Stimulated activated CD8-positive, alpha-beta memory T cell treated with anti-CD3 and anti-CD28 coated beads, Interleukin-2, amount 100 ng/mL, for 1 hour (primary cell): ENCODE measurements at places on chromosomes 16 and 17.

DNA sequence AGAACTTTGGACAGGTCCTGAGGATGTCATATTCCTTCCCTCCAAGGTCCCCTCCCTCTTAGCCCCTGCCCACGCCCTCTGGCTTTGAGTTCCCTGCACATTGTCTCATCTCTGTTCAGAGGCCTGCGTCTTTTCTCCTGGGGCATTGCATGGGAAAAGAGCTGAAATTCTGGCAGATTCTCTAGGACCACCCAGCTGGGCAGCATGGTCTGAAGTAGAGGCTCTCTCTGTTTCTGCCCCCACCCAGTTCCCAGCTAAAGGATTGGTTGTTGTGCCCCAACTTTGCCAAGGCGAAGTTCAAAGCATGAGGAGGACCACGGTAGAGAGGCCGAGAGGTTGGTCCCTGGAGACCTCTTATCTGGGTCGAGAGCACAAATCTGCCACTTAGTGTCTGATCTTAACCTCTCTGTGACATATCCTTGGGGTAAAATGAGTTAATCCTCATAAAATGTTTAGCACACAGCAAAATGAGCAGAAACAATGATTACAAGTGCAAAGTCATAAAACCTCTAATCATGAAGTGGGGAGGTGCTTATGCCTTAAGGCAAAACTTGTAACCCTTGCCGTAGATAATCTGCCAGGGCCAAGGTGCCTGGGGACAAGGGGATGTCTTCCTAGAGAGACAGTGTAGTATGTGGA lies 2.4 kb downstream of the ABAT start:
- DNase-seq: no peak

DNA sequence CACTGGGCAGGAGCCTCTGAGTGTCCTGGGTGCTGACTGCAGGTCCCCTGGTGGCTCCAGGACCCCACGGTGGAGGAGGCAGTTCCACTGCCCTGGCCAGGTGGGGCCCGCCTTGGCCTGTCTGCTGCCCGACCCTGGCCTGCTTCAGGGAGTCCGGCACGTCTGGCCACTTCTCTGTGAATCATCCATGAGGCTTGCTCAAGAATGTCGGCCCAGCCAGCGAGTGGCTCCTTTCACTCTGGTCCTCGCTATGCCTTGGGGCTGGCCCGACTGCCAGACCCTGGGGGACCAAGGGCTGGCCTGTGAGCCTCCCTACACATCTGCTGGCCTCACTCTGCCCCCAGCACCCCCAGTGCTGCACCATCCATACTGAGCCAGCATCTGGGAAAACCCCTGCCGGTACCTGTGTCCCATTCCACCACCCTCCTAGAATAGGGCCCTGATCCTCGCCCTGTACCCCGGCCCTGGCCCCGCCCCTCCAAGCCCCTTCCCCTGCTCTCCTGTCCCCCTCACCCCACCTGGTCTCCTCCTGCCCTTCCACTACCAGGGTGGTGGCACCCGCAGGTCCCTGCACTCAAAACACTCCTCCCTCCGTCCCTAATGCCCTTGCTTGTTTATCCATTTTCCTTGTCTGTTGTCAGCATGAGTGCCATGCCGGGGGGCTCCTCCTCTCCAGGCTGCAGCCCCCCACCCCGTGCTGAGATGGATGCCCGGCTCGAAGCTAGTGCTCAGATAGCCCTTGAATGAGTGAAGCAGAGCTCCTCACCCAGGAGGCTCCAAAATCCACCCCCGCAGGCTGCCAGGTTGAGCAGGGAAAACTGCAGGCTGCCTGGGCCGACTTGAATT lies 35.5 kb downstream of the ADCY7 start:
- no peak for DNase-seq

DNA sequence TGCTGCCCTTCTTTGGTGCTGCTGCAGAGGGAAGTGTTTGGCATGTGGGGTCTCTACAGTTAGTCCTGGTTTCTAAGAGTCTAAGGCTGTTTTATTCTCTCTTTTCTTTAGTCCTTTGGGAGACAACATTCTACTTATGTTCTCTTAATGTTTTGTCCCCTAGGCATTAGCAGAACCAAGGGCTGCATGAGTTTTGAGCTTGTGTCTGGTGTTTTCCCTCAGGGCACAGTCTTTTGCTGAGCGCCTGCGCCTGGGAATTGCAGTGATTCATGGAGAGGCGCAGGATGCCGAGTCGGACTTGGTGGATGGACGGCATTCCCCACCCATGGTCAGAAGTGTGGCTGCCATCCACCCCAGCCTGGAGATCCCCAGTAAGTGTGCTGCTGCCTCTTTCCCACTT lies 41.1 kb upstream of the SLC5A10 start:
- DNase-seq: no peak

GRCh38 chr17:65324611-65325342 lies 187.6 kb downstream of the RGS9 start:
- no peak for DNase-seq

DNA sequence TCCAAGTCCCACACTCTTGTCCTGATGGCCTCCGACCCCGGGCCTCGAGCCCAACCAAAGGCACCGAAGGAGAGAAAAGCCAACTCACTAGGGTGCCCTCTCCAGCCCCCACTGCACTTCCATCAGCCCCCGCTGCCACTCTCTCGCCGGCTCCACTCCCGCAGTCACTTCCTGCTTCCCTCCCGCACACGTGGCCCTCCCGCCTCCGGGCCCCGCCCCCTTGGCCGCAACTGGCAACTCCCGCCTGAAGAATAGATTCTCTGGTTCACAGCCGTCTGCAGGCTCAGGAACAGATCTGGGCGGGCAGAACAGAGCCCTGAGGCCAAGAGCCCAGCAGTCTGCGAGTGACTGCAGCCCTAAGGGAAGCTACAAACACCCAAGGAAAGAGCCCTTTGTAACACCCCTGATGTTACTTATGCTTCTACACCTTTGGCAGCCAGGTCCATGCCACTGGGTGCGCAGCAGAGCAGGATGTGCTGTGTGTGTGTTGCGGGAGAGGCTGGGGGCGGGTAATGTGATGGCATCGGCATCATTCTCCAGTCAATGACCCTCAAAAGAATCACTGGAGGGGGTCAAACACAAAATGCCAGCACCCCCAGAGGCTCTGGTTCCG lies at the start of gene SLC39A11:
Gene SLC39A11 (minus strand): TSS at position 166 of the 613 bp plus-strand sequence. CDS start 3,924 bp downstream, outside the sequence.
- peak; percentile 67 for DNase-seq

GRCh38 chr17:50055055-50055425 lies 870 bp upstream of the ITGA3 start:
- DNase-seq: no peak

DNA sequence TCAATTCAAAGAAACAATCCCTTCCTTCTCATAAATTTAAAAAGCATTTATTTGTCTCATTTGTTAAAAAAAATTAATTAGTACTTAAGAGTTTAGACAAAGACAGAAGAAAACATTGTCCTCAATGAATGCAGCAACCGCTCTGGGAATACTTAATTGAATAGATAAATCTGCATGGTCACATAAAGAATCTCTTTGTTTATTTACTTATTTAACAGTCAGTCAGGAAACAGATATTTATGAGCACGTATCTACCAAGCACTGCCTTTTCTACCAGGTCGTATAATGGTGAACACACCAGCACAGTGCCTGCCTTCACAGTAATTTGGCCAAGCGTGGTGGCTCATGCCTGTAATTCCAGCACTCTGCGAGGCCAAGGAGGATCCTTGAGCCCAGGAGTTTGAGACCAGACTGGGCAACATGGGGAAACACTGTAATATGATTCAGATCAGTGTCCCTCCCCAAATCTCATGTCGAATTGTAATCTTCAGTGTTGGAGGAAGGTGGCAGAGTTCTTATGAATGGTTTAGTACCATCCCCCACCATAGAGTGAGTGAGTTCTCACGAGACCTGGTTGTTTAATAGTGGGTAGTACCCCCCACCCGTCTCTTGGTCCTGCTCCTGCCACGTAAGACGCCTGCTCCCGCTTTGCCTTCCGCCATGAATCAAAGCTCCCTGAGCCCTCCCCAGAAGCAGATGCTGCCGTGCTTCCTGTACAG lies 8.1 kb downstream of the WIPI1 start:
- no peak for DNase-seq

DNA sequence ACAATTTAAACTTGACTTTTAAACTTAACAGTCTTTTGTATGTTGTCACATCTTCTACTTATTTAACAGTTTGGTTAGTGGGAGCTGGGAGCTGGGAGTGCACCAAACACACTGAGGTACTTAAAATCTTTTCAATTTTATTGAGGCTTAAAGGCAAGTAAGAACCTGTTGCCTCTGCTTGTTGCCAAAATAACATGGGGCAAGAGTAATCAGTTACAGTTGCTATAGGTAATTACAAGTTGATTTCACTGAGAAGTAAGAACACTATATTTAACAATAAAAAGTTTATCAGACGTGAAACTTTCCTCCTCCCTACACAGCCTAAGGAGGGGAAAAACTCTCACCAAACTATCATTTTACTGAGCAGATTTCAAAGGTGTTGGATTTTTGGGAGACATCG lies 135.2 kb downstream of the FTO start:
- no peak for DNase-seq

DNA sequence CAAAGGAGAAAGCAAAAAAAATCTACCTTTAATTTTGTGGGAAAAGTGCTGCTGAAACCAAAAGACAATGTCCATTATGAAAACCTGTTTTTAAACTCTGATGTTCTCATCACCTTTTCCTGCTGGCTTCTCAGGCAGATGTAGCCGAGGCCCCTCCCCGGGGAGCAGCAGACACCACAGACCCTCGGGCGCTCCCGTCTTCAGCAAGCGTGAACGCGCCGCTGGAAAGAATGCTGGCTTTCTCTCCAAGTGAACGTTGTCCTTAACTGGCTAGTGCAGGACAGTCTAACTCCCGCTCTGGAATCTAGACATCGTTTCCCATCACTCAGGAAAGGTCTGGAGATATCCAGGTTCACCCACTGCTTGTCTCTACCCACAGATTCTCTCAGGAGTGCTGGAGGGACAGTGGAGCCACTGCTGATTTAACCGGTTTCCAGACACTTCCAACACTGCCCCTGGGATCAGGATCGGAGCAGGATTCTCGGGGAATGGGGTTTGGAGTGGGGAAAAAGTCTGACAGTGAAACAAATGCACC lies 211.2 kb downstream of the RBFOX3 start:
- no peak for DNase-seq

DNA sequence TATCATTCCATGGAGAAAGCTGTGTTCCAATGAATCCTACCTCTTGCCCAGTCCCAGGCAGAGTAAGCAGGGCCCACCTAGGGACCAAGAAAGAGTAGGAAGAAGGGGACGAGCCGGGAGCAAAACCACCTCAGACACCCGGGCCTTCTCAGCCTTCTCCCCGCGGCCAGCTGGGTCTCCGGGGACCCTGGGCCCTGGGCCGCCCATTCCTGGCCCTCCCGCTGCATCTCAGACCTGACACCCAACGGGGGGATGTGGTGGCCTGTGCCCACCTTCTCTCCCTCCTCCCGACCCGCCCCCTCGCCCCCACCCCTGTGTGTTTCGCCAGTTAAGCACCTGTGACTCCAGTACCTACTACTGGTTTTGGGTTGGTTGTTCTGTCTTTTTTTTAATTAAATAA lies 11.4 kb upstream of the CACNG1 start:
- DNase-seq: no peak

DNA sequence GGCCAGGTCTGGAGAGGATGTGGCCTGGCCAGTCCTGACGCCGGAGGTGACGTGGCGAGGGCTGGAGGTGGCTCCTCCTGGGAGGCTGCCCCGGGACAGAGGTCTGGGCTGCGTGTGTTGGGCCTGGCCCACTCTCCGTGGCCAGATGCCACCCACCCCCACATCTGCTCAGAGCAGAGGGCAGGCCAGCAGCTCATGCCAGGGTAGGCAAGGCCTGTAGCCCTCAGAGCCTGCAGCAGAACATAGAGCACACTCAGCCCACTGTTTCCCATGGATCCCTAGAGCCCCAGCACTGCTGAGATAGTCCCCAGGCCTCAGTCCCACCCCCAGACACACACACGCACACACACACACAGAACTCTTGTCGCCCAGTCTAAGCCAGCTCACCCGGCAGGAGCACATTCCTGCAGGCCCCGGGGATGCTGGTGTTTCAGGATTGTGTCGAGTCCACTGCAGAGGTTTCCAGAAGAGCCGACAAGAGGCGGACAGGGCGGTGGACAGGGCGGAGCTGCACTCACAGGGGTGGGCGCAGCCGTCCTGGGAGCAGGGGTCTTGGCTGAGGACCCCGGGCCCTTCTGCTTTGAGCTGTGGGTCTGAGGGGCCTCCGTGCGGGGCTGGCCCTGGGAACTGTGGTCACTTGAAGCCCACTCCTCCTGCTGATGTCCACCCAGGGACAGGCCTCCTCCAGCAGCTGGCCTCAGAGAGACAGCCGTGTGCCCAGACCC lies 33.4 kb downstream of the SOX8 start:
- DNase-seq: no peak

DNA sequence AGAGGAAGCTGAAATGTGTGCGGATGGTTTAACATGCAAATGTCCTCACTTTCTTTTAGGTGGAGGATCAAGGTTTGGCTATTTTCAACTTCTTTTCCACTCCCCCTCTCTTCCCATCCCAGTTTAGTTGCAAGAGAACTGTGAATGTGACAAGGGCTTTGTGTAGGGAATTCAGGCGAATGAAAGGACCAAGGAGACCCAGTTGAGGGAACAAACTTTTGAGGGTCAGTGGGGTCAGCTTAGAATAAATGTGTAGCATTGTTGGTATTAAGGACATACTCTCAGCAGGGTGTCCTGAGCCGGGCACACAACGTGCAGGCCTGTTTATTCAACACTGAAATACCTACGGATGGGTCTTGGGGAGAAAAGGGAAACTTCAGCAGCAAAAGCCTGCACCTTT lies 346.0 kb downstream of the PMP22 start:
- DNase-seq: no peak

GRCh38 chr17:55692276-55692675 lies 30.4 kb downstream of the TMEM100 start:
- DNase-seq: no peak

DNA sequence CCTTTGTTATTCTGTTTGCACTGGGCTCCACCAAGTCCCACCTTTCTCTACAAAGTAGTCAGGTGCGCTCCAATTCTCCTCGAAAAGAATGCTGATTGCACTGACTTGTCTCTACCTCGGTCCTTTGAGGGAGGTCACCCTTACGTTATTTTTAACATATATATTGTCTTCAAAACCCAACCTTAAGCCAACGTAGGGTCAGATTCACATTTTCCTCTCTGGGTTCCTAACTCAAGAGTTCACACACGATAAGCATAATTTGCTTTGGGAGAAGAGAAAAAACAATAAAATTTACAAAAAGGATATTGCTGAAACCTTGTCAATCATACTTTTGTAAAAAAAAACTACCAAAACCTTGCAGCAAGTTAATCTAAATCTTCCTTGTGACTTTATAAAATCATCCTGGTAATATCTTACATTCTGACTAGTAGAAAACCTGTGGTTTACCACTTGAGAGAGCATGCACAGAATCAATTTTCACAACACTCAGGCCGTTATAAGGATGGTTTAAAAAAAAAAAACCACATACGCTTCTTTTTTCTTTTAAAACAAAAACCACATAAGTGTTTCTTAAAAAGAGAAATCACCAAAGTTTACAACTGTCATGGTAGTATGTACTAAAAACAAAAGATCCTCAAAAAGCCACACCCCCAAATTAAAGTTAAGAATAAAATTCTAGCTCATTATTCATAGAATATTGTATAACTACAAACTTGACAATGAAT lies 72.2 kb upstream of the TRAP1 start:
- no peak for DNase-seq

DNA sequence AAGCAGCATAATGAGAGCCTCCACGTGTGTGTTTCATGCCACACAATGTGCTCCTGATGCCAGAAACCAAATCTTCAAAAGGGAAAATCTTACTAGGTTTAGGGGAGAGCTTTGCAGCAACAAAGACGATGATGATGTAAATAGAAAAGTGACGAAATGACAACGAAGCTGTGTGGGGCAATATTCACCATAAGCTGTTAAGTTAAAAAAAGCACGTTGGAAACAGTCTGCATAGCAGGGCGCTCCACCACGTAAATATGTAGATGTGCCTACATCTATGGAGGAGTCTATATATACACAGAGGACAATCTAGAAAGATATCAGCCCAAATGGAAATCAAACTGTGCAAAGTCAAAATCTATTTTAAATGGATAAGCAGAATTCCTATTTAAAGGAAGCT lies 61.0 kb downstream of the RPH3AL start:
- DNase-seq: no peak
